Activated CD8-positive, alpha-beta memory T cell treated with anti-CD3 and anti-CD28 coated beads for 1 hour (primary cell): ENCODE measurements at places on chromosomes 4 and X.

DNA sequence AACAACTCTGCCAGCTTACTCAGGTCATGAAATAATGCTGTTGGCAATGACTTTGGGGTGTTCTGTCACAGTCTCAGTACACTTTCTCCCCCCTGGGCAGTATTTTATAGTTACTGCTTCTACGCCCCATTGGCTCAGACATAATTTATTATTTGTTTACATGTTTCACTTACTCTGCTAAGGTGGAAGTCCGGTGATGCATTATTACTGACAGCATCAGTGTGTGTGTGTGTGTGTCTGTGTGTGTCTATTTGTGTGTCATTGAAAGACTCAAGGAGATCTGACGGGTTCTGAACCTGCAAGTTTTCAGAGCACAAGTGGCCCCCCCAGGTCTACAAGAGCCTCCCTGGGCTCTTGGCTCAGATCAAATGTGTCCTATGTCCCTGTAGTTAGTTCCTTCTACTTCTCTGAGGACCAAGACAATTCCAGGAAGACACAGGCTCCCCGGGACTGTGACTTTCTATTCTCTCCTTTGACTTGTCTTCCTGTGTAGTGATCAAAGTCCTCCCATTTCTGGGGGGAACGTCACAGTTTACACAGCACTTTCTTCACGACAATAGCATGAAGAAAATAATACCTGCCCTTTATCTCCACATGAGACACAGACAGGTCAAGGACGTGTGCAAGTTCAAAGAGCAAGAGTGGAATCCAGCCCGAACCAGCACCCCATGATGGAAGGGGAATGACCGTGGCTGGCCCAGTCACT lies 283.7 kb upstream of the GATB start:
- DNase-seq = no peak

GRCh38 chr4:2250357-2251072 lies 8.6 kb upstream of the HAUS3 start:
- DNase-seq = no peak

DNA sequence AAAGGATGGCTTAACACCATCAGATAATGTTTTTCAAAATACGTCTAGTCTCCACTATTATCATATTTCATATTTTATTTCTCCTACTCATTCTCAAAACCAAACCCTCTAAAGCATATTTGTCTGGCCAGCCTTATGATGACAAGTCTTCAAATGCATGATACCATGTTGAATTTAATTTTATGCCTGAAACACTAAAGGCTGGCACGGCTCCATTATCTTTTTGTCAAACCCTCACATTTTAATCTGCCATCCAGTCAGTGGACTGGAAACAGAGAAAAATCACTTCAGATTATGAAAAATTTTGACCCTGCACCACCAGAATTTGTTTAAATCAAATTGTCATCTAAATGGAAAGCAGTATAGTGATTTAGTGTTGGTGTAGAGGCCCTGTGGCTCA lies 42.9 kb downstream of the SCD5 start:
- DNase-seq = no peak

- no peak for DNase-seq
Observed at GRCh38 chr4:138292321-138292720, 50.2 kb upstream of the SLC7A11 start.

DNA sequence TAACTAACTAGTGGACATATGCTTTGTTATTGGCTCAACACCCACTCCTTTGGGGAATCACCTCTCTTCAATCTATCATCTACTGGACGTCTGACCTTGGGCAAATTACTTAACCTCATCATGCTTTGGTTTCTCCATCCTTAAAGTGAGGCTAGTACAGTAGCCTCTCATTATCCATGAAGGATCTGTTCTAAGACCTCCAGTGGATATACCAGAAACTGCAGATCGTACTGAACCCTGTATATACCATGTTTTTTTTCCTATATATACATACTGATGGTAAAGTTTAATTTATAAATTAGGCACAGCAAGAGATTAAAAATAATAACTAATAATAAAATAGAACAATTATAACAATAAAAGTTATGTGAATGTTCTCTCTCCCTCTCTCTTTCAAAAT lies 56.2 kb downstream of the HMGB3 start:
- no peak for DNase-seq

DNA sequence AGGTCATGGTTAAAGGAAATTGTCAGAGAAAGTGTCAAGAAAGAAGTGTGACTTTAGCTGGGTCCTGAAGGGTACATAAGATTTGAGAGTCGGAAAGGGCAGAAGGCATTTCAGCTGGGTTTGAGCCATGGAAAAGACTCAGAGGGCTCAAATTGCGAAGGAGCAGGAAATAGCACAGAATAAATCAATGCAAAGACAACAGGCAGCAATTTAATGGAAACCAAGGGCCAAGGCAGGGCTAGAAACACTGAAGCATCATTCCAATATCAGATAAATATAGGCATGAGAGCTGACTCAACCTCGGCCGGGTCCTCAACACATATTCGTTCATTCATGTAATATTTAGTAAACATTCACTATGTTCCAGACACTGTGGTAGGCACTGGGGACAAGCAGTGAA lies 3.6 kb upstream of the FMR1 start:
- no peak for DNase-seq
